ENCODE measurements at places on chromosomes 3 and 15.

- no peak for DNase-seq
Observed at GRCh38 chr15:50476143-50476542, 51.9 kb downstream of the USP8 start.

GRCh38 chr3:125025642-125026041, 30.2 kb downstream of the HEG1 start:
- DNase-seq: no peak

- no peak for DNase-seq
Observed at GRCh38 chr3:58588030-58588614, 10.9 kb upstream of the FAM107A start.

DNA sequence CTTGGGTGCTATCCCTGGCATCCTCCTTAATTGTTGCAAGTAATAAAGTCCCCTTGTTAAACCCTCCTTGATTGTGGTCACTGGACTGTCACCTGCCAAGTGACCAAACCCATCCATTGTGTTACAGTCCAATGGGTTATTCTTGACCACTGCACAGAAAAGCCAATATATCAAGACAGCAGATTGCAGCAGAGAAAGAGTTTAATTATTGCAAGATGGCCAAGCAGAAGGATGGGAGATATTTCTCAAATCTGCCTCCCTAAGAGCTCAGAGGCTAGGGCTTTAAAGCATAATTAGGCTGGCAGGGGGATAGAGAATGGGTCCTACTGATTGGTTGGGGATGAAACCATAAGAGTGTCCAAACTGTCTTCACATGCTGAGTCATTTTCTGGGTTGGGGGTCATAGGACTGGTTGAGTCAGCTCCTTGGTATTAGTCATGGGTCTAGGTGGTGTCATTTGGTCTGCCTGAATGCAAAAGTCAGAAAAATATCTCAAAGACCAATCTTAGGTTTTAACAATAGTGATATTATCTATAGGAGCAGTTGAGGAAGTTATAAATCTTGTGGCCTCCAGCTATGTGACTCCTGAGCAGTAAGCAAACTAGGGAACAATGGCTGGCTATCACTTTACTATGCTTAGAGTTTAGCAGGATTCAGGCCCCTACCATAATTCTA, 19.1 kb upstream of the XYLB start:
- peak; percentile 76 for DNase-seq

GRCh38 chr3:172101107-172101506, 61.7 kb downstream of the FNDC3B start:
- DNase-seq: no peak

DNA sequence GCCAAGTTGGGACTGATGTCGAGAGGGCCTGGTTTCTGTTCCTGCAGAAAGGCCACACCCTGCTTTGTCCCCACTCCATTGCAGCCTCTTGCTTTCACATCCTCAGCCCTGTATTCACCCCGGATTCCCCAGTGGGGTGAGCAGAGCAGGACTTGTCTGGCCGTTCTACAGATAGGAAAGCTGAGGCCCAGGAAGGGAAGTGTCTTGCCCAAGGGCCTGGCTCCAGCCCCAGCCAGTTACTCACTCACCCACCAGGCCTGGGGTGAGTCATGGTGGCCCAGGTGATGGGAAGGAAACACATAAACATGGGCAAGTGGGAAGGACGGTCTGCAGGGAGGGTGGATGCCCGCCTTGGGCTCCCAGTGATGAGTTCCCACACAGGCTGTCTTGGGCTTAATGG, 6.1 kb upstream of the DUSP7 start:
- no peak for DNase-seq

- DNase-seq: peak; percentile 38
Observed at GRCh38 chr15:57591822-57592367, at the start of gene MYZAP. Gene MYZAP (plus strand): TSS chr15:57591904. CDS start chr15:57592035, 131 bp downstream.

Measured in activated CD4-positive, alpha-beta T cell treated with anti-CD3 and anti-CD28 coated beads, Interleukin-2, Interleukin-6, amounts not matched to agents 100 ng/mL and 50 ng/mL, durations not matched to agents 16 hours and 8 hours (primary cell).